NK-92 treated with Interleukin-12 subunit alpha and Interleukin-12 subunit beta, amount 100 ng/mL, for 24 hours (cell line): ENCODE measurements at places on chromosomes 13 and 19.

GRCh38 chr19:35629332-35629633, 447 bp downstream of the RBM42 start:
- DNase-seq, result no peak

DNA sequence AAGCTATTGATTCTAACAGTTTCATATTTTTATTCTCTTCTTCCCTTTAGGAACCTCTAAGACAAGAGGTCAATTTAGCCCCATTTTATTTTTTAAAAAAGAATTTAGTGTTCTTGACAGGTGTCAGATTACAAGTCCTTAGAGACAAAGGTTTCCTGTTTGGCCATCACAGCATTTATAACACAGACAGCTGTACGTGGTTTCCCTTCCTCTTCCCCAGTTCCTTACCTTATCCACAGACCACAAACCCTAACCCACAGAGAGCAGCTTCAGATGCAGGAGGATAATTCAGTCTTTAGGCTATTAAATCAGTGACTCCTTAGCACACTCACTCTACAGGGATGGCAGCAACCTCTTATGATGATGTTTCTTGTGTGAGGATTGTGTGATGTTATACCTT, 1210.1 kb downstream of the DIAPH3 start:
- DNase-seq, result no peak

- no peak for DNase-seq
Measured at GRCh38 chr13:62887046-62887445, 1471.4 kb upstream of the PCDH20 start.

DNA sequence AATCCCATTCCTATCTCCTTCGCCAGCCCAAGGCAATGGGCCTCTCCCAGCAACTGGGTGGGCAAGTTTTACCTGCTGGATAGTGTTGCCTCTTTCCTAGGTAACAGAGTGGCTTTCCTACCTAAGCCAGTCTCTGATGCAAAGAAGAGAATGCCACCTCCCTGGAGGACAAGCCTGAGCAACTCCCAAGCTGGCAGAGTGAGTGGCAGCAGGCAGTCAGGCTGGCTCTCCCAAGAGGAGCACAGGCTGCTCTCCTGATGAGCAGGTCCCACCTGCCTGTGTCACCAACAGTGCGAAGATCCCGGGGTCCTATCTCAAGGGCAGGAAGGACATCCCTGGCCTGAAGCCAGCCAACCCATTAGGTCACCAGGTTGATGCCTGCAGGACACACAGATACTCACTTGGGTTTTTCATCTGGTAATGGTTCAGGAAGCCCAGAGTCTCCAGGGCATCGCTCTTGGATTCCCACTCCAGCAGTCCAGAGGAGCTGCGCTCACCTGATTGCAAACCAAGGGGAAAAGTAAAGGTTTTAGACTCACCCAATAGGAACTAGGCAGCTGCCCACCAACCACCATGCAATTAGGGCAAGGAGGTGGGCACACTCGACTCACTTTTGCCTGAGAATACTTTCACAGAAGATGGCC, 5.5 kb upstream of the ECH1 start:
- no peak for DNase-seq

DNA sequence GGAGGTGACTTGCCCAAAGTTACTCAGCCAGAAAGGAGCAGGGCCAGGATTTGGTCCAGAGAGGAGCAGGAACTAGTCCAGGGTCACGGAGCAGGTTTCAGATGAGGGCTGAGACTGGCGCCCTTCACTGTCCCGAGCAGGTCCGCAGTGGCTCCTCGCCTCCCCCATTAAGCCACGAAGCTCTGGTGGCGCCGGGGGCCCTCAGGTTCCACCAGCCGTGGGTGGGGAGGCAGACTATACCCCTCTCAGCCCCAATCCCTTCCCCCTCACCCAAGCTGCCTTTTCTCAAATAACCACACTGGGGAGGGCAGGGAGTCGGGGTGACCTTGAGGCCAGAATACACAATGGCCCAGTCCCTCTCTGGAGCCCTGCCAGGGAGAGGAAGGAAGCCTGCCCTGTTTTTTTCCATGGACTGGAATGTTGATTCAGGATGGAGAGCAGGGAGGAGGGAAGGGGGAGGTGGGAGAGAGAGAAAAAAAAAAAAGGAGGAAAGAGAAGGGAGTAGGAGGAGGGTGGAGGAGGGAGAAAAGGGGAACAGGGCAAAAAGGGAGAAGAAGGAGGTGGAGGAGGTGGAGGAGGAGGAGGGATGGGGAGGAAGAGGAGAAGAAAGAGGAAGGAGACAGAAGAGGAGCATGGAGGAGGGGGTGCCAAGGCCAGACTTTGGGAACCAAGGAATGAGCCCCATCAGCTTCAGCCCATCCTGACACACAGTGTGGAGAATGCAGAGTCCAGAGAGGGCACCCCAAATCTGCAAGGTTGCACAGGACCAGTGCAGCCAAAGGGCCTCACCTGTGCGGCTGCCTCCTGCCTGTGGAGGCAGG, 19.7 kb downstream of the CEACAM16 start:
- DNase-seq, result no peak

DNA sequence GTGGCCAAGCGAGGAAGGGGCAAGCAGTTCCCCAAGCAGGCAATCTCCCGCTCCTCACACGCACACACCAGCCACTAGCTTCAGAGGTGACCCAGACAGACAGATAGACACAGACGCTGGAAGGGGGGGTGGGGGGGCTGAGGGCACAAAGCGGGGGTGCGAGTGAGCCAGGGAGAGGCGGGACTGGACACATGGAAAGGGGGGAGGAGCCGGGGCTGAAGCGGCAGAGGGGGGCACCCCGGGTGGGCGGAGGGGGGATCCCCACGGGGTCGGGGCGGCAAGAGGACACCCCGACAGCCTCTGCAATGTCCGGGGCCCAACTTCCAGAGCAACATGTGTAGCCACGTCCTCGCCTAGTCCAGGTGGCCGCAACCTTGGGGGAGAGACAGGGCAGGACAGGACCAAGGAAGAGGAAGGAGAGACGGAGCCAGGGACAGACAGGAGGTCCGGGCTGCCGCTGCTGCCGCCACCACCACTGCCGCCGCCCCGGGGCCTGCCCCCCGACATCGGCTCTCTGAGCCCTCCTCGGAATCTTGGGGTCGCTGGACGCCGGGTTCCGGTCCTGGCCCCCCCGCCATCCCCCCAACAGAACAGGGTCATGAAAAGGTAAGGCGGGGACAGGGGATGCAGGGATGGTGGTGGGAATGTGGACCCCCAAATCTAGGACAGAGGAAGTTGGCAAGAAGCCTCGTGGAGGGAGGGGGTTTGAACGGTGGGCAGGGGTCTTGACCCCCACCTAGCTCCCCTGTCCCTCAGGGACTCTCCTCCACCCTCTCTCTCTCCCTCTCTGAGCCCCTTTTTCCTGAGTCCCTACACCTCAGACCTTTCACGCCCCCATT, 1.1 kb downstream of the GRIN2D start:
- DNase-seq, result no peak

DNA sequence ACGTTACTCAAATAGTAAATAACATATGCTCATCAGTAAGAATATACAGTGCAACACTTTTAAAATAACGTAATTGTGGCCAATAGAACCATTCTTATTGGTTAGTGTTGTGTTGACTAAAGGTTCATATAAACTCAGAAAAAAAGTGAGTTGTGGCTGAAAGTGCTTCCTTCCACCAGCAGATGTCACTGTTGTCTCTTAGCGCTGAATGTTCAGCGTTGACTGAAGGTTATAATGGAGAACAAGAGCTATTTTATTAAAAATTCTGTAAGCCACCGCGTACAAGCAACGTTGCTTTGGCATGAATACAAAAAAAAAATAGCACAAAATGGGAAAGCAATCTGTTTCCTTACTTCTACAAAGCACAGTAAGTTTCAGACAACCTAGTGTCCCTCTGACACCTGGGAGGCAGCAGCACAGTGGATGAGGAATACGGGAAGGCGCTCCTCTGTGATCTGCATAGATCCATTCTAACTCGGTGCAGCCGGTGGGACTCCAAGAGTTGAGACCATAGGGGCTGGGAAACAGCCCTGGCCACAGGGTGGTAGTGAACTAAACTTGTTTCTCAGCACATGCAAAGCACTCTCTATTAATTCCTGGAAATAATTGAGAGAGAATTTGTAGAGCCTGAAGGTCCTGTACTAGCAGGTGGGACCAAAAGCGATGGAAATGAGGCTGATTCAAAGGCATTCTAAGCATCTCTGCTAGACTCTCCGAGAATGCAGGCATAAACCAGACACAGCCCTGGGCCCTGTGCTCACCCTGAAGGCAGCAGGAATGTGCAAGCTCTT, 23.9 kb upstream of the OXGR1 start:
- DNase-seq, result no peak

DNA sequence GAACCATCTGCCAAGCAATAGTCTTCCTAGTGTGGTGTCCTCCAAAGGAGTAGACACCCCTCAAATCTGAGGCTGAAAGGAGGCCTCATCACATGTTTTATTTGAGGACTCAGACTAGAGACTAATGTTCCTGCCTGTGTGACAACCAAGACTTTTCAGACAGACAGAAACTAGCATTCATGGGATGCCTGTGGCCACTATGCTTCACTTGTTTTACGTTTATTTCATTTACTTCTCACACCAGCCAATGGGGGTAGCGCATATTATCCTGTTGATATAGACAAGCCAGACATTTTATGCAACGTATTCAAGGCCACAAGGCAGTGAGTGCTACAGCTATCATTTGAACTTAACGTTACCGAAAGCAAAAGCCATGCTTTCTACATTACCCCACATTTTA, 391.7 kb upstream of the HTR2A start:
- no peak for DNase-seq

- no peak for DNase-seq
Measured at GRCh38 chr13:91331047-91331915, 16.2 kb upstream of the MIR17HG start.

DNA sequence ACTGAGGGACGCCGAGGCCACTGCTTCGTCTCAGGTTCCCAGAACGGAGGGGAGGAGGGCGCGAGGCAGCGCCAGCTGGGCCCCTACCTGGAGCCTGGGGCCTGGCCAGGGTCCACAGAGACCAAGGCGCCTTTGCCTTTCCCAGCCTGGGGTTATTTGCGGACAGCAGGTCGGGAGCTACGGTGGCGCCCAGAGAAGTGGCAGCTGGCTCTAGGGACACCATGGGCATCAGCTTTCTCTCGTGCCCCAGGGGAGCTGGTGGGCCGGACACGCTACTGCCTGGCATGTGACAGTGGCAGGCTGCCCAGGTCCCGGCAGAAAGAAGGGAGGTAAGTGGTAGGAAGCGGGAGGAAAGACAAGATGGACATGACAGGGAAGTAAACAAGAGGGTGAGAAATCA, 19.0 kb downstream of the AKT2 start:
- no peak for DNase-seq

- DNase-seq, result no peak
Measured at GRCh38 chr19:43425567-43426392, 11.1 kb downstream of the TEX101 start.

- DNase-seq, result no peak
Measured at GRCh38 chr19:2488405-2488941, 12.5 kb downstream of the GADD45B start.

DNA sequence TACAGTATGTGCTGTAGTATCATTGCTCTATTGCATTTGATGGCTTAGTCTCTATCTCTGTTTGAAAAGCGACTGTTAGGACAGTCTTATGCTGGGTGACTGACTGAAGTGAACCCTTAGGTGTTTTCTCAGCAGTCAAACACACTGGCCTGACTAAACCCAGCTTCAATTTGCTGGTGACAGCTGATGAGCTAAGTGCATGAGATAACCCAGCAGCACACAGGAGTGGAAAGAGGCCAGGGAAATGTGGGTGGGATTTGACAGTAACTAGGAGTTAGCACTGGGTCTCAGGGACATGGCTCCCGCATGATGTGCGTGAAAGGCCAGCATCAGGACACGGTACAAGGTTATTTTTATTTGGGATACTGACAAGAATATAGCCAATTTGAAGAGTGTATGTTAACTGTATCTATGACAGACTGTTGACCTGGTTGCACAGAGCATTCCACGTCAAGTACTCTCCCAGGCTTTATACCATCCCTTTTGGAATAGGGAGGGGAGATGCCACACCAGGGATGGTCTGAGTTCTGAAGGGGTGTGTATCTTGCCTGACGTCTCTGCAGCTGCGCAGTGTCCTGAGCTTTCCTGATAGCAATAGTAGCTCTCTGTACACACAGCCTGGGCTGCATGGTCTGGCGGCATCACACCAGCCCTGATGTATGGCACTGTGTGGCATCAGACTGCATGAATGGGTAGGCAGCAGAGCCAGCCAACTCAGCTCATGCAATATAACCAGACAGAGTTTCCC, 144.8 kb downstream of the FLT1 start:
- DNase-seq, result no peak

- DNase-seq, result no peak
Measured at GRCh38 chr13:50629966-50630365, 213.5 kb downstream of the DLEU7 start.

DNA sequence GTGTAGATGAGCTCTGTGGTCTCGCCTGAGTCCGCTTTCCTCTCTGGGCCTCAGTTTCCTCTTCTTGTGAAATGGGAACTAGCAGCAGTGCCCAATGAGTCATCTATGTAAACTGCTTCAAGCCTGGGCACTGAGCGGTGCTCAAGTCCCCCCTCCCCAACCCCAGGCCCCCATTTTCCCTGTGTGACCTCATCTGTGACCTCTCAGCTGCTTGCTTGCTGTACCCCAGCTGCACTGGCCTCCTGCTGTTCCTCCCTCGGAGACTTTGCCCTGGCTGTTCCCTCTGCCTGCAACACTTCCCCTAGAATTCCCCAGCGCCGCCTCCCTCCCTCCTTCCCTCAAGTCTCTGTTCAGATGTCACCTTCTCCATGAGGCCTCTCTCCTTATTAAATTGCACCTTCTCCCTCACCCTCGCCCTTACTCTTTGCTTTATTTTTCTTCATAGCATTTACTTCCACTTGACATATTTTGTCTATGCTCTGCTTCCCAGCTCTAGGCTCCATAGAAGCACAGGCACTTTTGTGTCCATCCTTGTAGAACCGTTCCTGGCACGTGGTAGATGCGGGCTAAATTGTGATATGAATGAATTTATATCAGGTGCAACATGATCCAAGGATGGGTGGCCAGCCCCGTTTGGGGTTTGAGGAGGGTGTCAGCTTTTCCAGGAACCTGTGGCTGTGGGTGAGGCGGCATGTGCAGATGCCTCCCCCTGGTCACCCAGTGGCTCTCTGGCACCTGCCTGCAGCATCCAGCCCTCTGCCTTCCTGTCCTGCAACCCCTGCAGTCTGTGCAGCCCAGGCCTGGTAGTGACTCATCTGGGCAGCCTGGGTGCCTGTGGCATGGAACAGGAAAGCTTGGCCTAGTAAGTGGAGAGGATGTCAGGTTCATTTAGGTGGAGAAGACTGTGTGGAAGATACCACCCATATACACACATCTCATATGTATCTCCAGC, 26.3 kb downstream of the SIPA1L3 start:
- no peak for DNase-seq
